ENCODE measurements at places on chromosomes 7 and 10.

DNA sequence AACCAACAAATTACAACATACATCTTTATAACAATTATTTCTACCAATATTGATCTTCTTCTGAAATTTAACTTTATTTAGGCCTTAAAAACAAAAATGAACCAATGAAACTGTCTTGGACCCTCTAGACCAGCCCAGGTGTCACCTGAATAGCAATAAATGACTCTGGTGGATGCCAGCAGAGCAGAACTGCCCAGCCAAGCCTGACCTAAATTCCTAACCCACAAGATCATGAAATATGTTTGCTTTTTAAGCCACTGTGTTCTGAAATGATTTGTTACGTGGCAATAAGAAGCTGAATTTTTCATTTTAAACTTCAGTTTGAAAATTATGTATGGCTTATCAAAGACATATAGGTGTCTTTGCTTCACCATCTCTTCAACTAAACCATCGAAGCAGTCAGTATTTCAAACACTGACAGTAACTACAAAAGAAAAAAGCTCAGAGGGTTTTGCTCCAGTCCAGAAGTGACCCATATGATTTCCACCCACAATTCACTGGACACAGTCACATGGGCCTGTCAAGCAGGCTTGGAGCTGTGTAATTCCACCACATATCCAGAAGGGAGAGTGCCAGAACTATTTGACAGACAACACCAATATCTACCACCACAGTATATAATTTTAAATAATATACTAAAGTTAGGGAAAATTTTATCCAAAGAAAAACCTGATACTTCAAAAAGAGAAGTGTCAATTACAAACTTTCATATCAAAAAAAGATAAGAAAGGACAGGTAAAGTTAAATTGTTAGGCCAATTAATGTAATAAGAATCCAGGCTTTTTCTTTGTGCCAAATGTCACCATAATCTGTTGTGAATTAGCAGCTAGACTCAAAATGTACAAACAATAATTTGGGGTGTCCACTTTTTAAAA, 94.5 kb downstream of the KMT2C start:
- DNase-seq, result peak; percentile 74

DNA sequence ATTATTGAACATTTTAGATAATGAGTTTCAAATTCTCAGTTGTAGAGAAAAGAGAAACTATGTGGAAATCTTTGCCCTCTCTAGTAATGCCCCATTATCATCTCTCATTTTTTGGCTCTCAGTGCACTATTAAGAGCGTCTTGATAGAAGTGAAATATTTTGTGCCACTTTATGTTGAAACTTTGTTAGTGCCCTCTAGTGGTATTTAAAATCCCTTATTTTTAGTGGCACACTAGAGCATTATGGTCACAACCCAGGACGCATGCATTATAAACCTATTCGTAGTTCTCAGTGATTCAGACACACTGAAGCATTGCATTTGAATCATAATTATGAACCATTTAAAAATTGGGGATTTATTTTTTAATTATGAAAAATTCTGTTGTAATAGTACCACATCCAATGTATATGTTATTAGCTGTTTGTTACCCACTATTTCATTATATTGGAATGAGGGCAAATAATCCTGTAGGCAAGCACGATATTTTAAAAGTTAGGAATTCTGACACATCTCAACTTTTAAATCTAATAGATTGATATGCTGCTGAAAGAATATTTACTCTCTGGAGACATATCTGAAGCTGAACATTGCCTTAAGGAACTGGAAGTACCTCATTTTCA, 21.9 kb downstream of the PDCD4 start:
- peak; percentile 90 for DNase-seq

DNA sequence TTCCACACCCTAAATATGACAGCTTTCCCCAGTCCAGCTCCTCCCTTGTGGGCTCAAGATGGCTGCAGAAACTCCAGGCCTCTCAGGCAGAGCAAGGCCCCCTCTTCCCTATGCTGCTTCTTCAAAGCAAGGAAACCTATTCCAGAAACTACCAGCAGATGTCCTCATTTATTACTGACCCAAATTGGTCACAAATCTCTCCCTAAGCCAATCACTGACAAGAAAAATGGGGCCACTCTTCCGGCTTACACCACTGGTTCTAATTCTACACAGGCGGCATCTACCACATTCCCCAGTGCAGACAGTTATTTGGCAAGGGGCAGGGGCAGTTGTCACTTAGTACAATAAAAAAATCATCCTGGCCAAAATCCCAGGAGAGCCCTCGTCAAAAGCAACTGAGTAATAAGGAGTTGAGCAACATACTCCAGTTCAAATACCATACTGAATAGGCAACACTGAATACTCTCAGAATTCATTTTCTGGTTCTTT, 150.4 kb downstream of the SFMBT2 start:
- DNase-seq, result peak; percentile 91

GRCh38 chr7:85593355-85593754, 406.5 kb upstream of the SEMA3D start:
- DNase-seq, result no peak

DNA sequence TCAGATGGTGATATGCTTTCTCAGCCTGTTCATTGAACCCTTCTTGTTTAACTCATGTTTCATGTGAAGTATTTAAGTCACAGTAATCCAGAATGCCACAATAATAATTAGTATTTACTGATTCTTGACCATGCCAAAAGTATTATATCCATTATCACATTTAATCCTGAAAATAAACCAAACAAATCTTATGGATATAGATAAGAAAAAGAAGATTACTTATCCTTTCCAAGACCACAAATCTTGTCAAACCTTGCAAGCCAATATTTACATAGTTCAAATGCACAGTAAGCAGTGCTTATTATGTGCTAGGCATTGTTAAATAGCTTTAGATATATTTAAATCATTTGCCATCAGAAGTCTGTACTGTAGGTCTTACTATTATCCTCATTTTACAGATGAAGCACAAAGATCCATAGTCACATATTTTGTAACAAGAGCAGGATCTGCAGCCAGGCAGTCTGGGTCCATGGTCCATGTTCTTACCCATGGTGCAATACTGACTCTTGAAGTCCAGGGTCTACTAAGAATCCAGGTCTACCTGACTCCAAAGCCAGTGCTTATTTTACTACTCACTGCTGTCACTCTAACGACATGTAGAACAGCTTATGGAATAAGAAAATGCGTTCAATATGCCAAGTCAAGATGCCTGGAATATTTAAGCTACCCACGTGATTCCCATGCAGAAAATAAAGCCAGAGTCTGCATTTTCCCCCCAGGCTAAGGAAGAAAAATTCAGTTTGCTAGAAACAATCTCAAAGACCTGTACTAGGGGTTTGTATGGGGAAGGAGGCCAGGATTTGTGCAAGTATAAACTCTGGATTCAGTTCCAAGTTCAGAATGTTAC, 984.8 kb upstream of the LRRTM3 start:
- DNase-seq, result no peak

DNA sequence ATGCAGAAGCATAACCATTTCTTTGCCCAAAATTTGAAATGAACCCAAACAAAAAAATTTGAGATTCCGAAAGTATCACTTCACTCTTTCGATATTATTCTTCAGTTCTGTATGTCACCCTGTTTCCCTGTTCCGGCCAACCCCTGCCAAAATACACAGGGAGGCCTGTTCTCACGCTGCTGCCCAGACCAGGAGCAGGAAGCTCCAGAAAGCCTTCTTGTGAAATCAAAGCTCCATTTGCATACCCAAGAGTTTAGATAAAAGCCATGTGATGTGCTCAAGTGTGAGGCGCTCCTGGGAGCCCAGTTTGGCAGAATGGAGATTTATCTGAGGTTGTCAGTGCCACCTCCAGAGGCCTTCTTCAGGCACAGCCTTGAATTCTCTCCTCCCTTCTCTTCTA, 236.2 kb downstream of the FGFR2 start:
- DNase-seq, result no peak

GRCh38 chr10:104777086-104777799, 136.2 kb downstream of the SORCS3 start:
- peak; percentile 44 for DNase-seq

DNA sequence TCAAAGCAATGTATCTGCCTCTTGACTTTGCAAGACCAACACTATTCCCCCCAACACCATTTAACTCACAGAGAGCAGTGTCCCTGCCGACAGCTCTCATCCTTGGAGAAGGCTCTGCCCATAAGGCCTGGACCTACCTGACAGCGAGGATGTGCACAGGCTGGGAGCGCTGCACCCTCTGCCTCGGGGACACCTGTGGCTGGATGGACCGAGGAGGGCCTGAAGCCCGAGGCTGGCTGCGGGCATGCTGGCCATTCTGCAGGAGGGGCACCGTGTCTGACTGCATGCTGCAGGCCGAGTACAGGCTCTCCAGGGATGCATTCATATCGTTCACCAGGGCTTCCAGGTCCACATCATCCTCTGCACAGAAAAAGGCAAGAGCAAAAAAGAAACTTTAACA, 108.4 kb downstream of the GRB10 start:
- DNase-seq, result no peak

GRCh38 chr7:14690075-14690474, 212.5 kb downstream of the DGKB start:
- DNase-seq, result no peak

GRCh38 chr7:93245525-93246432, 13.6 kb downstream of the VPS50 start:
- DNase-seq, result peak; percentile 76

GRCh38 chr7:116505823-116506222, 6.3 kb downstream of the CAV2 start:
- no peak for DNase-seq

- DNase-seq, result no peak
Observed at GRCh38 chr7:1670894-1671593, 967 bp downstream of the ELFN1 start.

GRCh38 chr10:109837384-109837783, 85.9 kb downstream of the XPNPEP1 start:
- DNase-seq, result no peak

- no peak for DNase-seq
Observed at GRCh38 chr10:1807196-1807595, 69.9 kb upstream of the ADARB2 start.

GRCh38 chr7:83001362-83002040, 161.2 kb downstream of the PCLO start:
- DNase-seq, result no peak

DNA sequence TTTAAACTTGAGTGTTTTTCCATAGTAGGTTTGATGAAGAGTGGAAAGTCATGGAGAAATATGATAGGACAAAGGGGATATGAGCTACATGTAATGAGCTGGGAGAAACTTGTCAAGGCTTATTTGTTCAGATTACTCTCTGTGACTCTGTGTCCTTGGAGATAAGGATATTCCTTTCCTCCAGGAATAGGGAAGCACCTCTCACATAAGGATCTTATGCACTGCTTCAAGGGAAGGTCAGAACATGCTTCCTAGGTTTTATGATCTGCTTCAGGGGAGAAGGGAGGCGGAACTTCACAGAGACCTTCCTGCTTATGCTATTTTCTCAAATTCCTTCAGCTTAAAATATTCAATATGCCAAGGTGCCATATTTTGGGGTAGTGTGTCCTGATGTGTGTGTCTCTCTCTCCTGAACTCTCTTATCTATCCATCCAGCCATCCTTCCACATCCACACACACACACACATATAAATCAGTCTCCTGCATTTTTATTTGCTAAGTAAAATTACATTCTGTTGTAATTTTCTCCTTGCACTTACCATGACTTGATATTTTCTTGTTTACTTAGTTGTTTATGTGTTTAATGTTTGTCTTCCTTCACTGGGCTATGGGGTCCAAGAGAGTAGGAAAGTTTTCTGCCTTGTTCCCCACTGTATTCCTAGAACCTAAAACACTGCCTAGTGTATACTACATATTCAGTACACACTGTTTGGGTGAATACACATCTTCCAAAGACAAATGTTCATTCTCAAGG, 26.4 kb downstream of the ARL4A start:
- no peak for DNase-seq

DNA sequence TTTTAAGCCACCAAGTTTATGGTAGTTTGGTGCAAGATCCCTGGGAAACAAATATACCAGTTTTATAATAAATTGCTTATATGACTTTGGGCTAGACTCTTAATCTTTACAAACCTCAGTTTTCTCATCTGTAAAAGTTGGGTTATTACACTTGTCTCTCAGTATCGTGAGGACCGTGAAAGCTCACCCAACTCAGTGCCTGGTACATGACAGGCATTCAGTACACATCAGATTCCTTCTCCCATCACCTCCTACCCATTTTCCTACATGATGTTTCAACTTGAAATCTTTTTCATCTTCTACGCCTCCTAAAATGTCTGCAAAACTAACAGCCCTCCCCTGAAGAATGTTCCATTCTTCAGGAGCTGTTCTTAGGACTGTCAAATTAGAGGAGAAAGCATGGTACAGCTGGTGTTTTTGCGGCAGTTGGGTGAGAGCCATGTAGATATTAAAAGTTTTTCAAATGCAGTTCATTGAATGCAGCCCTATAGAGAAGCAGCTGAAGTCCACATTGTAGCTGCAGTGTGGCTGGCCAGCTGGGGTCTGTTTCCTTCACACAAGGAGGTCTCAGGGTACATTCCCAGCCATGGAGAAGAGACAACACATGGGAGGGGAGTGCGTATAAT, 812.8 kb downstream of the LRMDA start:
- DNase-seq, result no peak

DNA sequence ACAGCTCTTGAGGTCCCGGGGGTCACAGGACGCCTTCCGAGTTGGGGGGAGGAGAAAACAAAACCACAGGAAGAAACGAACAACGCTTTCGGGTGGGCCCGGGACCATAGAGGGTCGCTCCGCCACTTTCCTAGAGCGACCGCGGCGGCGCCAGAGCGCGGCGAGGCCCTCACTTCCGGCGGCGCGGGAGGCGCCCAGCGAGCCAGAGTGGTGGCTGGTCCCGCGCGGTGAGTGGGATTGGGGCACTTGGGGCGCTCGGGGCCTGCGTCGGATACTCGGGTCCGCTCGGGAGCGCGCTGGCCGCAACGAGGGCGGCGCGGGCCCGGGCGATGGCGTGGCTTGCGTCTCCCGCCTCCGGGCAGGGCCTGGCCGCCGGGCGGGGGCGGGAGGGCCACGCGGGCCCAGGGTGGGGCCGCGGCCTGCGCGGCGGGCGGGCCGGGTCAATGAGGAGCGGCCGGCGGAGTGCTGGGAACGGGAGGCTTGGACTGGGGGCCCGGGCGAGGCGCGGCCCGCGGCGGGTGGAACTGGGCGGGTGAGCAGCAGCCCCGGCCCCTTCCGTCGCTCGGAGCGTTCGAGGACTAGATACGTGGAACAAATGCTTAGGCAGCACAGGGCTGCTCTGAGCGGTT, at the start of gene ZNF22:
ZNF22 (plus strand) TSS at position 172 of the 629 bp plus-strand sequence. CDS start 2,446 bp downstream, outside the sequence.
- peak; percentile 90 for DNase-seq

DNA sequence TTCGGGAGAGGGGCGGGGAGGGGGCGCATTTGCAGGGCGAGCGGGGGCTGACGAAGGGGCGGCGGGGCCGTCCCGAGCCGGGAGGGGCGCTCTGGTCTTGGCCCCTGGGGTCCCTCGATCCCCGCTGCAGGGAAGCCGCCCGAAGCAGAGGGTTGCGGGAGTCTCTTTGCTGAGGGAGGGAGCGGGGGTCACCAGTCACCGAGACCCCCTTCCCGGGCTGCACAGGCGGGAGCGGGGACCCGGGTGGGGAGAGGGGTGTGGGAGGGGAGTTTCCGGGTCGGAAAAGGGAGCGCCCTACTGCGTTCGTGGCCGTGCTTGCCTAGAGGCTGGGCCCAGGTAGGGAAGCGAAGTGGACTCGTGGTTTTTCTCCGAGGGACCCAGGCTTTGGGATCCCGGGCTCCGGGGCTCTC, 422 bp downstream of the AP1S1 start:
- DNase-seq, result peak; percentile 63

- peak; percentile 46 for DNase-seq
Observed at GRCh38 chr10:68172324-68172723, 59.6 kb downstream of the ATOH7 start.

All from Karpas-422 (cell line).